ENCODE measurements at places on chromosomes 7 and 10.

GRCh38 chr7:157129200-157129599 lies 9.5 kb upstream of the UBE3C start:
- DNase-seq = no peak

GRCh38 chr10:43162604-43163003 lies 24.4 kb downstream of the CSGALNACT2 start:
- DNase-seq = no peak

- DNase-seq = no peak
These were observed 1.2 kb downstream of the USP6NL start for GRCh38 chr10:11610166-11610825.

- DNase-seq = no peak
These were observed 61.7 kb upstream of the PPIF start for GRCh38 chr10:79285315-79286197.

Measured in activated gamma-delta T cell treated with Interleukin-2 at 50 U/mL for 16 hours (primary cell).